ENCODE measurements at places on chromosomes 16 and 17.

GRCh38 chr17:30084788-30085187 lies 31.8 kb upstream of the NSRP1 start:
- DNase-seq: no peak

GRCh38 chr16:983044-984030 lies 1.8 kb downstream of the SOX8 start:
- no peak for DNase-seq

GRCh38 chr17:63277629-63278028 lies 168.5 kb downstream of the CYB561 start:
- no peak for DNase-seq

GRCh38 chr16:82603784-82604411 lies 22.9 kb upstream of the CDH13 start:
- DNase-seq: no peak

DNA sequence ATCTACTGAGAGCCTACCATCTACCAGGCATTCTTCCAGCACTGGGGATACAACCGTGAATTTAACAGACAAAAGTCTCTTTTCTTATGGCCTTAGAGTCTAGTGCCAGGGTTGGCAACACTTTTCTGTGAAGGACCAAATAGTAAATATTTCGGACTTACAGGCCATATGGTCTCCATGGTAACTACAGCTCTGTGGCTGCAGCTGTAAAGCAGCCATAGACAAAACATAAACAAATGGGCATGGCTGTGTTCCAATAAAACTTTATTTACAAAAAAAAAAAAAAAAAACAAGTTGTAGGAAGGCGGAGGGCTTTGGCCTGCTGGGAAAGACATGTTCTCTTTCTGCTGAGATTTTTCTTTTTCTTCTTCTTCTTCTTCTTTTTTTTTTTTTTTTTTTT lies 98.7 kb downstream of the ABCC12 start:
- no peak for DNase-seq

- no peak for DNase-seq
Measured at GRCh38 chr17:3915995-3916696, at the start of gene P2RX1. P2RX1 (minus strand) TSS chr17:3916465; CDS start chr17:3916225, 240 bp downstream.

Data from NCI-H1417 treated with DMSO at 0.1 percent for 48 hours (cell line).